RPMI8226 (cell line): ENCODE measurements at places on chromosomes 13 and 19.

GRCh38 chr13:101567841-101568240 is 115.4 kb downstream of the ITGBL1 start:
- DNase-seq: no peak

DNA sequence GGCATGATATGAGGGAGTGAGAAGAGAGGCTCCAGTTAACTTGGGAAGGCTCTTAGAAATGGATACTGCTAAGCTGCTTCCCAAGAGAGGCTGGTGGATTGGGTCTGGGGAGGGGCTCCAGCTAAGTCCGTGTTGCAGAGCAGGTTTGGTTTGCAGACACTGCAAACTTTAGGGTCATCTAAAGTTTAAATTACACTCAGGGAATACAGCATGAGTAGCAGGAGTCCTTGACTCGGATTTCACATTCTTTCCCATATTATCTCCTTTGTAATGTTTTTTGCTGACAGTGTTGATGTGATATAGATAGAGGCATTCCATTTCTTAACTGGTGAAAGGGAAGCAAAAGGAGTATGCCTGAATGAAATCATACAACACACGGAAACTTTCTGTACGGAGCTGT is 31.9 kb downstream of the SGCG start:
- no peak for DNase-seq

DNA sequence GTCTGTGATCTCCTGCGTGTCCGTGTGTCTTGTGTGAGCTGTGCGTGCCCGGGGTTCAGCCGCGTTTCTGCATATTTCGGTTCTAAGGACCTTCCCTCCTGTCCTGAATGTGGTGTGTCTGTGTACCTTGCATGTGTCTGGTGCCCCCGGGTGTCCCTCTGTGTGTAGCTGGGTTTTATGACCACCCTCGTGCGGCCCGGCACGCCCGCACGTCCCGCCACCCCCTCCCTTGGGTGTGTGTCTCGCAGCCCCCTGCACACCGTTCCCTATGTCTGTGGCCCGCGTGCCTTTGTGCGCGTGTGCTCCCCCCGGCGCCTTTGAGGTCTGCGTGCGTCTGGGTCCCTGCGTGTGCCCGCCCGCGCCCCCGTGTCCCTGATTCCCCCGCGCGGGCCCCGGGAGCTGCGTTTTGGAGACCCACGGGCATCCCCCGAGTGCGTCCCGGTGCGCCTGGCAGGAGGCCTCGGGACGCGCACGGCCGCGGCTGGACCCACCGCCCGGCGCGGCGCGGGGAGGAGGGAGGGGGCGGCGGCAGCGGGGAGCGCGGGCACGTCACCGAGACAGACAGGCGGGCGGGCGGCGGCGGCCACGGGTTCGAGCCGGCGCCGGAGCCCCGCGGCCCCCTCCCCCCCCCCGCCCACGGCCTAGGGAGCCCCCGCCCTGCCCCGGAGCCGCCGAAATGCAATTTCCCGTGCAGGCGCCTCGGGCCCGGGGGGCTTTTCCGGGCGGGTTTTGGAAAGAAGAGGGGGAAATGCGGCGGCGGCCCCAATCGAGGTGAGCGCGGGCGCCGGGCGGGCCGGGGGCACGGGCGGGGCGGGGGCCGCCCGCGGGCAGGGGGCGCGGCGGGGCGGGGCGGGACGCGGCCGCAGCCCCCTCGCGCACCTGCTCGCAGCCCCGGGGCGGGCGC is 12.0 kb upstream of the NANOS3 start:
- DNase-seq: peak; percentile 44

DNA sequence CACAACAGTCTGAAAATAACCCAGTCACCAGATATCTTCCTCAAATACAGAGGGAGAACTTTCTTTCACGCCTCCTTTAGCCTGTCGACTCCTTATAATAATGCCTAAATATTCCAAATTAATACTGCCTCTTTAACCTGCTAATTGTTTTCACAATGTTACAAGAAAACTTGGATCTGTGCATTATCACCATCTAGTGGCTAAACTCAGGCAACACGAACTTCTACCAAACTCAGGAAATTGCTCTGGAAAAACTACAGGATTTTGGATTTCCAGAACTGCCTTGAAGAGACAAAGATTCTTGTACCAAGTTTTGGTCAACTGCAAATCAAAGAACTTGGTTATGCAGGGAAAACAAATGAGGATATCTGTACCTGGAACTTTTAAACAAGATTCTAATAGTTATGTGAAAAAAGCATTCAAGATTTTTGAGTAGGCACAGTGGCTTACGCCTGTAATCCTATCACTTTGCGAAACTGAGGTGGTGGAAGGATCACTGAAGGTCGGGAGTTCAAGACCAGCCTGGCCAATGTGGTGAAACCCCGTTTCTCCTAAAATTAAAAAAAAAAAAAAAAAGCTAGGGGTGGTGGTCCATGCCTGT is 10.8 kb downstream of the CLN5 start:
- DNase-seq: no peak

DNA sequence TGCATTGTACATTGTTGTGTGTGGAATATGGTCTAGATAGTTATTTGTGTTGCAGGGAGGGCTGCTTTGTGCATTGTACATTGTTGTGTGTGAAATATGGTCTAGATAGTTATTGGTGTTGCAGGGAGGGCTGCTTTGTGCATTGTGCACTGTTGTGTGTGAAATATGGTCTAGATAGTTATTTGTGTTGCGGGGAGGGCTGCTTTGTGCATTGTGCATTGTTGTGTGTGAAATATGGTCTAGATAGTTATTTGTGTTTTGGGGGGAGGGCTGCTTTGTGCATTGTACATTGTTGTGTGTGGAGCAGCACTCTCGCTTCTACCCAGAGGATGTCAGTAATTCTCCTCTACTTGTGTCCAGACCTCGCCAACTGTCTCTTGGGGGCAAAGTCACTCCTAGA is 36.3 kb upstream of the ZNF835 start:
- no peak for DNase-seq

- DNase-seq: no peak
Measured at GRCh38 chr13:91764527-91764926, 366.1 kb downstream of the GPC5 start.

GRCh38 chr13:23359882-23360281 is 73.6 kb downstream of the SACS start:
- no peak for DNase-seq

DNA sequence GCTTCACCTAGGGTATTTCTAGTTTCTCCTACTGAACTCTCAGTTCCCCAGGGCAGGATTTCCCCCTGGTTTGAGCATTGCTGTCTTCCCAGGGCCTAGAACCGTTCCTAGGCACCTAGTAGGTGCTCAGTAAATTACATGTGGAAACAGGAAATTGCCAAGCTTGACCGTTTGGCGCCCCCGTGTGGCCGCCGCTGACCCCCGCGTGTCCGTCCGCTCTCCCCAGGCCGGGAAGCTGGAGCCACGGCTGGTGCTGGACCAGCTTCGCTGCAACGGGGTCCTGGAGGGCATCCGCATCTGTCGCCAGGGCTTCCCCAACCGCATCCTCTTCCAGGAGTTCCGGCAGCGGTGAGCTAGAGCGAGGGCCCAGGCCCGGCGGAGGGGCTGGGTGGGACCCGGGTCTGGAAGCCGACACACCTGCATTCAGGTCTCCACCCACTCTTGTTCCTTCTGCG is 55.5 kb downstream of the MYH14 start:
- DNase-seq: peak; percentile 38

GRCh38 chr19:33175886-33176669 is 18.1 kb upstream of the LRP3 start:
- no peak for DNase-seq

DNA sequence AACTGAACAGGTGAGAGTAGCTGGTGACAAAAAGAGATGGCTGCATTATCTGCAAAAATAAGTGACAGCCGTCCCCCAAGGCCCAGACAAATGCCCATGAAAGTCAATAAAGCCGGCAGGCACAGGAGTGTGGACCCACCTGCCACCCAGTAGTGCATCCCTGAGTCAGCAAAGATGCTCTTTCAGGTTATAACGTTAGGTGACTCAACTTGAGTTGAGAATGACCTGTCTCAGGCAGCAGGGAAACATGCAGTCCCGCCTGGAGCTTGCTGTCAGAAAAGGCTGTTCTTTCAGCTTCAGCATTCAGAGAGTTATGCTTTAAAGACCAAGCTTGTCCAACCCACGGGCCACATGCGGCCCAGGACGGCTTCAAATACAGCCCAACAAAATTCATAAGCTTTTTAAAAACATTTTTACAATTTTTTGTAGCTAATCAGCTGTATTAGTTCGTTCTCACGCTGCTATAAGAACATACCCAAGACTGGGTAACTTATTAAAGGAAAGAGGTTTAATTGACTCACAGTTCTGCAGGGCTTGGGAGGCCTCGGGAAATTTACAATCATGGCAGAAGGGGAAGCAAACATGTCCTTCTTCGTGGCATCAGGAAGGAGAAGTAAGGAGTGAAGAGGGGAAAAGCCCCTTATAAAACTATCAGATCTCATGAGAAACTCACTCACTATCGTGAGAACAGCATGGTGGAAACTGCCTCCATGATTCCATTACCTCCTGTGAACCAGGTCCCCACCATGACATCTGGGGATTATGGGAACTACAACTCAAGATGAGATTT is 110.4 kb downstream of the RAB20 start:
- DNase-seq: no peak

GRCh38 chr19:39362682-39363657 is 20.7 kb downstream of the SAMD4B start:
- no peak for DNase-seq

- peak; percentile 9 for DNase-seq
Measured at GRCh38 chr13:61954092-61954491, 538.4 kb upstream of the PCDH20 start.

- no peak for DNase-seq
Measured at GRCh38 chr13:73399347-73400216, 340.8 kb downstream of the KLF5 start.

DNA sequence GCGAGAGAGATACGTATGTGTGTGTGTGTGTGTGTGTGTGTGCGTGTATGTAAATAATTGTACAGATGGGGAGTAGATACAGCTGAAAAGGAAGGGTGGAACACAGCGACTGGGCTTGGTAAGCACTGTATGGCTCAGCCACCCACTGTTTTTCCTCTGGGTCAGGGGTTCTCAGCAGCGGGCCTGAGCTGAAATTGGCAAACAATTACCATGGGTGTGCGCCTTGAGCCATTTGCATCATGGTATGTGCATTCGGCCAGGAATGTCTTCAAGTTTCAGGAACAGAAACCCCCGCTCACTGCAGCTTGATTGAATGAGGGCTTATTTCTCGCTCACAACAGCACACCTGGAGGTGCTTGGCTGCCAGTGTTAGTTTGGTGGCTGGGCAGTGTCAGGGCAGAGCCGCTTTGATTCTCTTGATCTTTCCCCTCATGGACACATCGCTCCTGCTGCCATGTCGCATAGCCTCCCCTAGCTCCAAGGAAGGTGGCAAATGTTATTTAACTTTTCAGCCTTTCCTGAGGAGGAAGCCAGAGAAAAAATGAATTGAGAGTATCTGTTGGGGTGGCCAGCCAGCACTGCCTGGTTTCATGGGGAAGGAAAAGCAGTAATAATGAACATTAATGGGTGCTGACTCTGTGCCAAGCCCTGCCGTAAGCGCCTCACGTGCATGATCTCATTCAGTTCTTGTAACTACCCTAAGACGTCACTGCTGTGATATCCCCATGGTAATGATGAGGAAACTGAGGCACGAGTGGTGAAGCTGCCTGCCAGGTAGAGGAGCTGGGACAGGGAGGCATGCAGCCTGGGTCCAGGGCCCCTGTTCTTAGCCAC is 126.9 kb downstream of the SIPA1L3 start:
- DNase-seq: peak; percentile 85

DNA sequence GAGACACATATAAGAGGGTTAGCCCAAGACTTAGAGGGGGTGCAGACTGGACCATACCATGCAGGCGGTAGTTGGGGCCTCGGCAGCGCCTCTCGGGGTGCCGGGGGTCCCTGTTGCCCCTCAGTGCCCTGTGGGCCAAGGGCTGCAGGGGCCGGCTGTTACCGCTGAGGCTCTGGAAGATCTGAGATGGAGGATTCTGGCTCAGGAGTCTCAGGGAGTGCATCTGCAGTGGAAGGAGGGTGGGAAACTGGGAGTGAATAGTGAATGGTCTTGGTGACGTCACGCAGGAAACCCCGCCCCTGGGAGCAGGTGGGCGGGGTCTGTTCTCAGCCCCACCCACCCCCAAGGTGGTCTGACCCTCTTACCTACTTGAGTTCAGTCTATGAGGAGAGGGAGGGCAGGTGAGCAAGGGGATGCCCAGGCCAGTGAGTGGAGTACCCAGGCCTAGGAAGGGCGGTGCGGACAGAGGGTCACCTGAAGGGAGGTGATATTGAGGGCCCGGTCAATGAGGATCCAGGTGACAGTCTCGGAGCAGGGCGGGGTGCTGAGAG is 1.7 kb upstream of the DBP start:
- DNase-seq: no peak

- DNase-seq: no peak
Measured at GRCh38 chr13:77555246-77555645, 19.7 kb downstream of the SCEL start.

DNA sequence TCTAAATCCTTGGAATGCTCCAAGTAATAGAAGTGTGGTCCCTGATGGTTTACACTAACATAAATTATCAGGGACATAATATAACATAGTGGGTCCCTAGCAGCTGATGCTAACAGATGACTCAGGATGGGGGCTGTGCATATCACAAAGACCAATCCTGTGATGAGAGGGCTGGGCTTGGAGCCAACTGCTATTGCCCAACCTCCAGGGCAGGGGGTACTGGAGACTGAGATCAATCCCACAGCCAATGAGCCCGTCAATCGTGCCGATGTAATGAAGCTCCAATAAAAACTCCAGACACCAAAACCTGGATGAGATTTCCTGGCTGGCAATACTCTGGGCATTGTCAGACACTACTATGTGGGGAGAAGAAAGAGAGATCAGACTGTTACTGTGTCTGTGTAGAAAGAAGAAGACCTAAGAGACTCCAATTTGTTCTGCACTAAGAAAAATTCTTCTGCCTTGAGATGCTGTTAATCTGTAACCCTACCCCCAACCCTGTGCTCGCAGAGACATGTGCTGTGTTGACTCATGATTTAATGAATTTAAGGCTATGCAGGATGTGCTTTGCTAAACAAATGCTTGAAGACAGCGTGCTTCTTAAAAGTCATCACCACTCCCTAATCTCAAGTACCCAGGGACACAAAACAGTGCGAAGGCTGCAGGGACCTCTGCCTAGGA is 33.4 kb downstream of the ABCC4 start:
- no peak for DNase-seq

DNA sequence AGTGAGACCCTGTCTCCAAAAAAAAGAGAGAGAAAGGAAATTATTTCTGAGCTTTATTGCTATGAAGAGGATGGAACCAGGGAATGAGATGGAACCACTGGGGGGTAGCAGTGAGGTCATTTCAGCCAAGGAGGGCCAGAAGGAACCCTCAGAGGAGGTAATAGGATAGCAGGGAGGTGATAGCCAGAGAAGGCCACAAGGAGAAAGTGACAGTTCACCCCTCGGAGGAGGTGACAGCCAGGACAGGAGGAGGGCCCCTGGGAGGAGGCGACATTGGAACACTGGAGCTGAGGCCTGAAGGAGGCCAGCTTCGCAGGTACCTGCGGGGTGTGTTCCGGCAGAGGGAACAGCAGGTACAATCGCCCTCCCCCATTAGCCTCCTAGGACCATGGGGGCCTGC is 675 bp upstream of the PGPEP1 start:
- peak; percentile 54 for DNase-seq
